ENCODE measurements at places on chromosomes 7 and 10. TPM values are rescaled to one million over a fixed set of nuclear protein-coding genes. Genes with fewer than 3 reads are reported as not detected.

DNA sequence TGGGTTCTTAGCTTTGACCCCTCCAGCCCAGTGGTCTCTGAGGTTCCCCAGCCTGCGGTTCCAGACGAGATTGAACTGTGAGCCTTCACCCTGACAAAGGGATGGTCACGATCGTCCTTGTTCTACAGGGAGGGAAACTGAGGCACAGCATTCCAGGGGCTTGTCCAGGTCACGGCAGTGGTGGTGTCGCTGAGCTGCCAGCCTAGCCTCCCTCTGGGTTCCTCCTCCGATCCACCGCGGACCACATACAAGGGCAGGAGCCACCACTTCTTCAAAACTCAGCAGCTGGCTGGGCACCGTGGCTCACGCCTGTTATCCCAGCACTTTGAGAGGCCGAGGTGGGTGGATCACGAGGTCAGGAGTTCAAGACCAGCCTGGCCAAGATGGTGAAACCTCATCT, 35.8 kb downstream of the ELFN1 start:
- peaks cover 3% of the 10 kb centered on the region for H3K27me3 ChIP-seq
- no peaks in the 10 kb centered on the region for H3K36me3 ChIP-seq
- H3K27ac ChIP-seq, result no peak overlapping the region
- no peak for DNase-seq

- peaks cover 5% of the 10 kb centered on the region for H3K27me3 ChIP-seq
- H3K36me3 ChIP-seq, result no peaks in the 10 kb centered on the region
- peaks cover 3% of the 10 kb centered on the region for H3K4me1 ChIP-seq
- no peak for DNase-seq
These were observed 115.4 kb upstream of the ACBD5 start for GRCh38 chr10:27355918-27356573.

- H3K36me3 ChIP-seq, result no peaks in the 10 kb centered on the region
- DNase-seq, result no peak
- H3K27me3 ChIP-seq, result peaks cover 22% of the 10 kb centered on the region
- H3K4me1 ChIP-seq, result peaks cover 11% of the 10 kb centered on the region
- H3K4me3 ChIP-seq, result no peak overlapping the region
- no peak overlapping the region for H3K27ac ChIP-seq
These were observed 47.3 kb upstream of the CNPY1 start for GRCh38 chr7:155593461-155594162.

GRCh38 chr10:89296220-89296648, 5.6 kb upstream of the IFIT2 start:
- peaks cover 32% of the 10 kb centered on the region for H3K4me1 ChIP-seq

DNA sequence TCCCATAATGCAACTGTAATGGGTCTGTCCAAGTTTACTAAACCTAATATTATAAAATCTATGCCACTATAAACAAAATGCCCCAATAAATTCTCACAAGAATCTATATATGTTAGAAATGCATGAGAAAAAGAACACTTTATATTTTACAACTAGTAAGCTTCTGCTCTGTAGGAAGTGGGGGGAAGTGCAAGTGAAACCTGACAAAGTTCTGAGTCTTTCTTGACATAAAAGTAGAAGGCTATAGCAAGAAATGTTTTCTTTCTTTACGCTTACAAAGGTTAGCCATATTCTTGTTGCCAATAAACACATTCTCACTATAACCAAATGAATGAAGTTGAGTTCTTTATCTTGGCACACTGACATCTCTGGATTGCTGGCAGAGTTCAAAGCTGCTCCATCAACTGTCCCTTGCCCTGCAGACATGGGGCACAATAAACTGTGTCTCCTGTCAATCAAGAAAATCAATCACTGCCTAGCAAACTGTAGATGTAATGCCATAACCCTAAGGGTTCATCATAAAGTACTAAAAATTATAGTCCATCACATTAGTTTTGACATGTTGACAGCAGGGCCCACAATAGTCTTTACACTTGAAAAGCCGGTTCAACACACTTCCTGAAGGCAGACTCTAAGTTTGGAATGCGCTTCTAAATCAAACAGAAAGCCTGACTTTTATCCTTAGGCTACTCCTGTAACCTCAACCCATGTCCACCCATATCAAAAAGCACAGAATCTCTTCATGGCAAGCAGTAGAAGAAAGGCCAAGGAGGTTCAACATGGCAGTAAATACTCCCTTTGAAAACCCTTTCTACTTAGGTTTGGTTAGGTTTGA, 58.6 kb downstream of the TPK1 start:
- H3K27ac ChIP-seq, result no peak overlapping the region
- peaks cover 41% of the 10 kb centered on the region for H3K4me1 ChIP-seq
- no peak for DNase-seq
- H3K27me3 ChIP-seq, result no peaks in the 10 kb centered on the region

DNA sequence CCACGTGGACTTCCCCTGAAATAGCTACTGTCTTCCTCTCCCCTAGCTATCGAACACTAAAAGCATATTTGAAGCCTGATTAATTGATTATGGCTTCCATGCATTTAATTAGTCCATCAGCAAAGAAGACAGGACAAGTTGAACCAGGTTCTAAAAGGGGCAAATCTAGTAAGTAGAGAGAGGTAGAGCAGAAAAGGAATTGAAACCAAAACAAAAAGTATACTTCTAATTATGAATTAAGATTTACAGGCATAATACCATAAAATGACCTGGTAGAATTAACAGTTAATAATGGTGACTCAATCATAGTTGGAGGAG, 393 bp upstream of the DNAJC1 start:
- H3K4me3 ChIP-seq, result peak overlapping the region; percentile 90
- DNase-seq, result no peak
- peaks cover 16% of the 10 kb centered on the region for H3K27me3 ChIP-seq
- peaks cover 14% of the 10 kb centered on the region for H3K4me1 ChIP-seq
- H3K36me3 ChIP-seq, result peaks cover 6% of the 10 kb centered on the region

DNA sequence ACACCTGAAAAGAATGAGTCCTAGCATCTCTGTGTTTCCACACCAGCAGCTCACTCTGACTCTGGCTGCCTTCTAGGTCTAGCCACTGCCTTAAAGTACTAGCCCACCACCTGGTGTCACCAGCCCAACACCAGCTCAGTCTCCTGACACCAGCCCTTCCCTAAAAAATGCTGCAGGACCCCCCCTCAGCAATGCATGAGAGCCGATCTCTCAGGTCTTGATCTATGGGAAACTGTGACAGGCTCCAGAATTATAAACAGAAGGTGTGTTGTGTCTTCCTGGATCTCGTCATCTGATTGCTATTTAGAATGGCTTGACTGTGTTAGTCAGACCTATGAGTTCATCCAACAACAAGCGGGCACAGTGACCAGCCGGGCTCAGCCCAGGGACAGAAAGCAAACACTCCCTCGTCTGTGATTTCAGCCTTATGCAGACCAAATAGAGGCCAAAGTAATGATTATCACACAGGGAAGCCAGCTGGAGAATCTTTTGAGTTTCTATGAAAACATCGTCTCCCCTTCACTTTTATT, 66.6 kb downstream of the CUBN start:
- H3K27ac ChIP-seq, result no peak overlapping the region
- H3K4me3 ChIP-seq, result no peak overlapping the region
- no peaks in the 10 kb centered on the region for H3K27me3 ChIP-seq
- peaks cover 43% of the 10 kb centered on the region for H3K4me1 ChIP-seq
- H3K36me3 ChIP-seq, result peaks cover 1% of the 10 kb centered on the region
- DNase-seq, result no peak

The CHCHD1 gene
- total RNA-seq, result 34.8 TPM

The NRP1 gene
- total RNA-seq, result 0.19 TPM

The LMOD2 gene
- not detected for total RNA-seq

The TDRD1 gene
- total RNA-seq, result 0.24 TPM

The OR2A12 gene
- total RNA-seq, result not detected

The CCDC126 gene
- 3.9 TPM for total RNA-seq

The RADIL gene
- 0.92 TPM for total RNA-seq

The NPFFR1 gene
- total RNA-seq, result not detected

Measured in activated naive CD8-positive, alpha-beta T cell treated with anti-CD3 and anti-CD28 coated beads for 36 hours (primary cell).